ENCODE measurements at places on chromosomes 7 and 10.

DNA sequence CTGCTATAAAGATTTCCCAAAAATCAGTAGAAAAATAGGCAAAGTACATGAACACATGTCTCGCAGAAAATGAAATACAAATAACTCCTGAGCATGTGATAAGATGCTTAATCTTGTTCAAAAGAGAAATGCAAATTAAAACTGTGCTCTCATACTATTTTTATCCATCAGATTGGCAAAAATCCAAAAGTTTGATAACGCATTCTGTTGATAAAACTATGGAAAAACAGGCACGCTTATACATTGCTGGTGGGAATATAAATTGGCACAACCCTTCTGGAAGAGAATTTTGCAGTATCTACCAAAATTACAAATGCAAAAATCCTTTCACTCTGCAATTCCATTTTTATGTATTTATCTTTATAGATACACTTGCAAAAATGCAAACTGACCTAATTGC, 315.0 kb downstream of the GRID1 start:
- no peak for DNase-seq

- no peak for DNase-seq
These were observed 46.2 kb downstream of the GRK5 start for GRCh38 chr10:119253433-119254174.

GRCh38 chr10:67772894-67773511, 65.0 kb downstream of the DNAJC12 start:
- no peak for DNase-seq

DNA sequence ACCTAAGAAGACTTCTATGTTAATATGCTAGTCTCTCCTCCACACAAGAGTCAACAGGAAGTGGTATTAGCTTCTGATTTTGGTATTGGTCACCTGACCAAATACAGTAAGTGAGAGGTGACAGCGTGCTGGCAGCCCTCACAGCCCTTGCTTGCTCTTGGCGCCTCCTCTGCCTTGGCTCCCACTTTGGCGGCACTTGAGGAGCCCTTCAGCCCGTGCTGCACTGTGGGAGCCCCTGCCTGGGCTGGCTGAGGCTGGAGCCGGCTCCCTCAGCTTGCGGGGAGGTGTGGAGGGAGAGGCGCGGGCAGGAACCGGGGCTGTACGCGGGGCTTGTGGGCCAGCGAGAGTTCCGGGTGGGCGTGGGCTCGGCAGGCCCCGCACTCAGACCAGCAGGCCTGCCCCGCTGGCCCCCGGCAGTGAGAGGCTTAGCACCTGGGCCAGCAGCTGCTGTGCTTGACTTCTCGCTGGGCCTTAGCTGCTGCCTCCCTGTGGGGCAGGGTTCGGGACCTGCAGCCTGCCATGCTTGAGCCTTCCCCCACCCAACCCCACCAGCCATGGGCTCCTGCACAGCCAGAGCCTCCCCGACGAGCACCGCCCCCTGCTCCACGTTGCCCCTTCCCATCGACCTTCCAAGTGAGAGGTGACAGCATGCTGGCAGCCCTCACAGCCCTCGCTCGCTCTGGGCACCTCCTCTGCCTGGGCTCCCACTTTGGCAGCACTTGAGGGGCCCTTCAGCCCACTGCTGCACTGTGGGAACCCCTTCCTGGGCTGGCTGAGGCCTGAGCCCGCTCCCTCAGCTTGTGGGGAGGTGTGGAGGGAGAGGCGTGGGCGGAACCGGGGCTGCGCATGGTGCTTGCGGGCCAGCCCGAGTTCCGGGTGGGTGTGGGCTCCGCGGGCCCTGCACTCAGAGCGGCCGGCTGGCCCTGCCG, 4.2 kb upstream of the ACSL5 start:
- no peak for DNase-seq

DNA sequence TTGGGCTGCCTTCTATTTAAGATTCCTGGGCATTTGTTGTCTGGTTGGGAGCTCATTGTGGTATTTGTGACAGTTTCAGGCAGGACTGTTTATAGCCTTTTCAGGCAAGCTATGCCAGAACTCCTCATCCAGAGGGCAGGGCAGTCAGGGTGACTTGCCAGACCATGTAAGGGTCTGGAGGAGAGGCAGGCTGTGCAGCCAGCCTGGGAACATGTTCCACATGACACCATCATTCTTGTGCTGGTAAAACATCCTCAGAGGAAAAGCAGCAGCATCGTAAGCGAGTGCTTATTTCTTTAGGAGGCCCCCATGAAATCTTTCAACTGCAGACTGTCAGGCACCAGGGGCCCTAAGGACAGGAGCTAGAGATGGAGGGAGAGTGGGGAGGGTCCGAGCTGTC, 44.0 kb upstream of the SORBS1 start:
- DNase-seq, result no peak

DNA sequence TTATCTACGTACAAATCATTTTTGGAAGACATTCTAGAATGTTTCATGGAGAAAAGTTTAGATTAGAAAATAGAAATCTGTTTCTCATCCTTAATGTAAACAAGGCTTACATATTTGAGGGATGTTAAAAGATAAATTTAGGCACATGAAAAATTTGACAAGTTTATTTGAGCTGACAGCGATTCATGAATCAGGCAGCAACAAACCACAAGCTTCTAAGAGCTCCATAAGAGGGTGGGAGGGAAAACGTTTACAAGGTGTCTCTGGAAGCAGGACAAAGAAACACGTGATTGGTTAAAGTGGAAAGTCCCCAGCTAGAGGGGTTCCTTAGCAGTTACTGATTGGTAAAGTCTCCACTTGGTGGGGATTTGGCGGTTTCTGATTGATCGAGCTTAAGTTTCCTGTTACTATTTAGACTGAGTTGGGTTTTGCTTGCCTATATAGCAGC, 228.9 kb upstream of the PITRM1 start:
- DNase-seq, result no peak

- no peak for DNase-seq
These were observed 139.5 kb downstream of the MAPK8 start for GRCh38 chr10:48445932-48446331.

GRCh38 chr7:81884817-81885216, 115.0 kb upstream of the HGF start:
- DNase-seq, result no peak

DNA sequence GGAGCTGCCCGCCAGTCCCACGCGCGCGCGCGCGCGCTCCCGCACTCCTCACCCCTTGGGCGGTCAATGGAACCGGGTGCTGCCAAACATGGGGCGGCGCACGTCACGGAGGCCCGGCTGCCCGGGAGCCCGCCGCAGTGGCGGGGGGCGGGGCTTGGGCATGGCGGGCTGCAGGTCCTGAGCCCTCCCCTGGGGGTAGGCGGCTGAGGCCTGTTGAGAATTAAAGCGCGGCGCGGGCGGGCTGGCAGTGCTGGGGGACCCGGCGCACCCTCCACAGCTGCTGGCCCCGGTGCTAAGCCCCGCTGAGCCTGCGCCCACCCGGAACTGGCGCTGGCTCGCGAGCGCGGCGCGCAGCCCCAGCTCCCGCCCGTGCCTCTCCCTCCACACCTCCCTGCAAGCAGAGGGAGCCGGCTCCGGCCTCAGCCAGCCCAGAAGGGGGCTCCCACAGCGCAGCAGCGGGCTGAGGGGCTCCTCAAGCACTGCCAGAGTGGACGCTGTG, 634.2 kb downstream of the ANKRD7 start:
- no peak for DNase-seq

DNA sequence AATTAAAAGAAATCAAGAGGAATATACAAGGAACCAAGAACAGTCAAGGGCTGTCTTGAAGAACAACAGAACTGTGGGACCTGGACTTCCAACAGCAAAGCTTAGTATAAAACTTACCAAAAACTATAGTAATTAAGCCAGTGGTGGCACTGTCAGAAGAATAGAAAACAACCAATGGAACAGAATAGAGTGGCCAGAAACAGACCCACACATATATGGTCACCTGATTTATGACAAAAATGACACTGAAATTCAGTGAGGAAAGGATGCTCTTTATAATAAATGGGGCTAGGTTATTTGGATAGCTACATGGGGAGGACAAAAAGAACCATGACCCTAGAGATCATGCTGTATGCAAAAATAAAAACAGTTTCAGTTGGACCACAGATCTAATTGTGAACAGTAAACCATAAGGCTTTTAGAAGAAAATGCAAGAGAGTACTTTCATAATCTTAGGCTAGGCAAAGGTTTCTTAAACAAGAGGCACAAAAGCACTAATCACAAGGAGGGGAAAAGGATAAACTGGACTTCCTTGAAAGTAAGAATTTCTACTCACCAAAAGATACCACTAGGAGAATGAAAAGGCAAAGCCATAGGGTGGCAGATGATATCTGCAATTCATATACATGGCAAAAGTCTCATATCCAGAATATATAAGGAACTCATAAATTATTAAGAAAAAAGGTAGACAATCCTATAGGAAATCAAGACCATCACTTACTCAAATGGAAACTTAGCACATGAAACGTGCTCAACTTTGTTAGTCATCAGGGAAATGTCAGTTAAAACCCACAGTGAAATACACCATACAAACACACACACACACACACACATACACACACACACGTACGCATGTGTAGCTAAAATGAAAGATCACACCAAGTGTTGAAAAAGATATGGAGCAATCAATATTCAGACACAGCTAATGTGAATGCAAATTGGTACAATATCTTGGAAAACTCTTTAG, 20.8 kb downstream of the HYCC1 start:
- no peak for DNase-seq

DNA sequence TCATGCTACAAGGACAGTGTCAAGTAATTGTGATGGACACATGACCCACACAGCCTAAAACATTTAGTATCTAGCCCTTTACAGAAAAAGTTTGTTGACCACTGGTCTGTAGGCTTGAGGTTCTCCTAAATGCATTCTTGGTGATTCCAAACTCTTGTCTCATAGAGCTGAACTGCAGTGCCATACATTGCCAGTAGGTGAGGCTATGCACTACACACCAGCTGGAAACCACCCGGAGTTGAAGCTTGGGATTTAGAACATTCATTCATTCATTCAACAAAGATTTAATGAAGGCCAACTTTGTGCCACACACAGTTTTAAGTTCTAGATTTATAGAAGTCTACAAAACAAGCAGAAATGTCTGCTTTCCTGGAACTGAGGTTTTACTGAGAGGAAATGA, 77.3 kb upstream of the TCF7L2 start:
- no peak for DNase-seq

DNA sequence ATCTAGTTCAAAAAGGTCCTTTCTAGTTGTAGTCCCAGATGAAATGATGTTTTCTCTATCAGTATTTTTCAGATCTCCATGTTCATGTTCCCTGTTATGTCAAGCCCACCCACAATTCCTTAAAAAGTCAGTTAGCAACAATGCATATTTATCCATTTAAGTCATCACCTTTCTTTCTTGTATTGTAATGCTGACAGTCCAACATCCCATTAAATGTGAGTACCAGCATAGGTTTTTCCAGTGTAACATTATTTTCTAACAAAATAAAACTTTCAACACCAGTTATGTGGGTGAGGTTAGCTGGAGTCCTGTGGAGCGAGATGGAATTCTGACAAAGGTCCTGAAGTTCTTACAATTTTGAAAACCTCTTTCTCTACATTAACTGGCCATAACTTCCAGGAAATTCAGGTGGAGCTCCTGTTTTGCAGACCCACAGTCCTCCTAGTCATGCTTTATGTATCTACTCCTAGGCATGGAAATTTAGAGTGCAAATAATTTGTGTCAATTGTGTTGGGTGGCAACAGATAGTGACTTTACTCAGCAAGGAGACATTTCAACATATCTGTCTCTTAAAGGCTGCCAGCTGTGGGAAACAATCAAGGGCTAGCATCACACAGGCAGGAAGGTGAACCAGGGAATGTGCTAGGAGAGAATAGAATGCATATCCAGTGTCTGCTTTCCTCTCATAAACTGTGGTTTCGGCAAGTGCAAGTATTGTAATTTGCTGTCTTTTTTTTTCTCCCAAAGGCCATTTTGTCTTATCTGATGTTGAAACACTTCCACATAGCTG, 162.6 kb downstream of the MTERF1 start:
- DNase-seq, result no peak

DNA sequence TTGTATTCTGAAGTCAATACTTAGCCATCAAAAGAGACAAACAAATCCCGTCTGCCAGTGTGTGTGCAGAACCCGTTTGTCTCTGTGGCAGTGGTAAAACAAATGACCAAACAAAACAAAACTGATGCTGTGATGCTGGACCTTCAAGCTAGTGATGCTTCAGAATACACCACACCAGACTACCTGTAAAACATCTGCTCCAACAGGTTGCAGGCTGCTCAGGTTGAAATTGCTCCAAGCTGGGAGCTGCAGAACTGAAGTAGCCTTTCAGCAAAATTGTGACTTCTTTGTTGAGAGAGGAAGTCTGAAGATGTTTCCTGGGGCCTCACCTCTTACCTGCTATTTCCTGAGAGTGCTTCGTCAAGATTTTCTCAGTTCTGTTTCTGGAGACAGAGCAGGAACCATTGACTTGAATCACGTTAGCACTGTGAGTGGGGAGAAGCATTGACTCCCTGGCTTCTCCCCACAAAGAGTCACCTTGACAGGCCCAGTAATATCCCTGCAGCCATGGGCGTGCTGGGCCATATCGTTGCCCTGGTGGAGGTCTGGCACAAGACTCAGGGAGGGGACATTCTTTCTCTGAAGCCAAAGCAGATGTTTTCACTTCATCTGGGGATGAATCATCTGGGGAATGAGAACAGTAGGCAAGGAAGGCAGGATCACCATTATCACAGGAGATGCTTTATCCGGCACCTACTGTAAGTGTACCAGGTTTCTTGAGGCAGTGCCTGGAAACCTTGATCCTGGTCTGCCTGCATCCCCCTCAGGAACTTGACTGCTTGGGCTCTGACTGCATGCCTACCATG, 80.2 kb downstream of the RBM20 start:
- no peak for DNase-seq

GRCh38 chr10:102462512-102463054, 11.2 kb upstream of the C10orf95 start:
- DNase-seq, result no peak

GRCh38 chr10:108574233-108574632, 1349.1 kb downstream of the XPNPEP1 start:
- no peak for DNase-seq

- no peak for DNase-seq
These were observed 36.7 kb downstream of the ZNF467 start for GRCh38 chr7:149736478-149737360.

DNA sequence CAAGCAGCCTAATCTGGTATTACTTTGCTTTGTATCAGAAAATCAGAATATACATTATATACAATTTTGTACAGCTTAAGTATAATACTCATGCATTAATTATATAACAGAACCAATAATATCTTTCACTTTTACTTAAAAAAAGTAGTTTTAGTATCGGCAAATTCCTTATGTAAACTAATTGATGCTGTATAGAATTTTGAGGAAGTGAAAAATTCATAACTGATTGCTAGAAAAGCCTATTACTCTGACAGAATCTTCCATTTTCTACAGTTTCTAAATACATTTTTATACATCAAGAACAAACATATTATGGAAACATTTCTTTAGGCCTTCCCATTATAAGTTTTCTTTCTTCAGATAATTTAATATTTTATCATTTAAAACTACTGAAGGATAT, 124.0 kb upstream of the GPR22 start:
- DNase-seq, result no peak

All from NCI-H1417 treated with DMSO at 0.1 percent for 48 hours (cell line).